ENCODE measurements at places on chromosomes 7 and 10. TPM values are rescaled to one million over a fixed set of nuclear protein-coding genes. Genes with fewer than 3 reads are reported as not detected.

The PAPOLB gene
- polyA plus RNA-seq, result 0.15 TPM

The PIK3CG gene
- 4.0 TPM for polyA plus RNA-seq

The HILPDA gene
- 33.8 TPM for polyA plus RNA-seq

The RASSF4 gene
- polyA plus RNA-seq, result 20.2 TPM

The GBX1 gene
- 0.24 TPM for polyA plus RNA-seq

The ASZ1 gene
- 1.0 TPM for polyA plus RNA-seq

The ZNF804B gene
- polyA plus RNA-seq, result 0.14 TPM

The UCN3 gene
- polyA plus RNA-seq, result 0.68 TPM

The PAXIP1 gene
- 21.5 TPM for polyA plus RNA-seq

The SEC24C gene
- polyA plus RNA-seq, result 62.7 TPM

The ARPC1B gene
- polyA plus RNA-seq, result 52.4 TPM

The GRM3 gene
- 0.18 TPM for polyA plus RNA-seq

The CC2D2B gene
- 2.0 TPM for polyA plus RNA-seq

The ANKRD30A gene
- polyA plus RNA-seq, result not detected

The ACTL6B gene
- not detected for polyA plus RNA-seq

The PLXNA4 gene
- 5.8 TPM for polyA plus RNA-seq

The TSPAN33 gene
- 5.4 TPM for polyA plus RNA-seq

The AGBL3 gene
- polyA plus RNA-seq, result 10.5 TPM

The VAX1 gene
- polyA plus RNA-seq, result not detected

The CYP3A4 gene
- 0.34 TPM for polyA plus RNA-seq

The TMEM72 gene
- polyA plus RNA-seq, result 1.5 TPM

The ELFN1 gene
- 1.9 TPM for polyA plus RNA-seq

The DGKI gene
- polyA plus RNA-seq, result 0.46 TPM

The CCL24 gene
- polyA plus RNA-seq, result not detected

The PRKAR2B gene
- 12.1 TPM for polyA plus RNA-seq

The IMPDH1 gene
- polyA plus RNA-seq, result 34.6 TPM

The CFAP43 gene
- 6.9 TPM for polyA plus RNA-seq

The NPY gene
- polyA plus RNA-seq, result 0.48 TPM

The PLPP4 gene
- polyA plus RNA-seq, result not detected

The MRLN gene
- 0.55 TPM for polyA plus RNA-seq

The VWA2 gene
- polyA plus RNA-seq, result 28.2 TPM

The SFTPA2 gene
- polyA plus RNA-seq, result 6.2 TPM

The ADIRF gene
- polyA plus RNA-seq, result 21.0 TPM

The CPA4 gene
- 0.39 TPM for polyA plus RNA-seq

The UCMA gene
- 0.57 TPM for polyA plus RNA-seq

The DNAJC12 gene
- polyA plus RNA-seq, result 9.0 TPM

The WNT2 gene
- polyA plus RNA-seq, result 154 TPM

The HOXA2 gene
- 19.6 TPM for polyA plus RNA-seq

The BAMBI gene
- 126 TPM for polyA plus RNA-seq

The CTTNBP2 gene
- 17.5 TPM for polyA plus RNA-seq

The NUTM2E gene
- polyA plus RNA-seq, result 0.43 TPM

The TMEM213 gene
- 0.76 TPM for polyA plus RNA-seq

The IL15RA gene
- 6.9 TPM for polyA plus RNA-seq

The NUDT1 gene
- polyA plus RNA-seq, result 26.0 TPM

The CUZD1 gene
- 2.5 TPM for polyA plus RNA-seq

The SEMA3A gene
- polyA plus RNA-seq, result 27.2 TPM

The SORCS1 gene
- 0.22 TPM for polyA plus RNA-seq

The ANKRD26 gene
- polyA plus RNA-seq, result 15.5 TPM

The ZNF467 gene
- polyA plus RNA-seq, result 27.8 TPM

The SORBS1 gene
- polyA plus RNA-seq, result 23.3 TPM

The C10orf95 gene
- 2.3 TPM for polyA plus RNA-seq
